RPMI7951 (cell line): ENCODE measurements at places on chromosomes 1 and 21.

GRCh38 chr1:234782791-234783190, 172.8 kb upstream of the IRF2BP2 start:
- DNase-seq, result peak; percentile 28

- DNase-seq, result no peak
Measured at GRCh38 chr21:26952374-26953066, 14.4 kb downstream of the ADAMTS5 start.

DNA sequence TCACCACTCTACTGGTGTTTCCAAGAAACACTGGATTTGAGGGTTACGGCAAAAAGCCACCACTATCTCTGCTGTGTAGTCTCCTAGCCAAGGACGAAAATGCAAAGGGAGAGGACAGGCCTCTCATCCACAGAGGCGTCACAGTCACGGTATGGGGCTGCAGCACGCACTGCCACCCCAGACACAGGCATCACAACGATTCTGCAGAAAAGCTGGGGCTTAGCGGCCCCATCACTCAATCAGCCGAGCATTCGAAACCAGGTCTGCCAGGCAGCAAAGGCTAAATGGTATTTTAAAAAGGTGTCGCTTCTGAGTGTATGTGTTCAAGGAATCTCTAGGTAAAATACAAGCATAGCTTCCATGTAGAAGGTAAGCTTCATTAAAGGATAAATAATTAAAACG, 1.4 kb downstream of the RIPK4 start:
- peak; percentile 40 for DNase-seq

- DNase-seq, result peak; percentile 69
Measured at GRCh38 chr1:15341634-15342407, 67.9 kb upstream of the EFHD2 start.

GRCh38 chr21:38861989-38862683, 56.4 kb downstream of the ETS2 start:
- DNase-seq, result no peak

GRCh38 chr1:33377013-33377412, 53.9 kb downstream of the PHC2 start:
- DNase-seq, result no peak

- DNase-seq, result no peak
Measured at GRCh38 chr1:110515041-110515440, 3.9 kb downstream of the KCNA10 start.

- DNase-seq, result no peak
Measured at GRCh38 chr1:25619101-25619890, 2.7 kb downstream of the MAN1C1 start.
